ENCODE measurements at places on chromosomes 4 and X.

DNA sequence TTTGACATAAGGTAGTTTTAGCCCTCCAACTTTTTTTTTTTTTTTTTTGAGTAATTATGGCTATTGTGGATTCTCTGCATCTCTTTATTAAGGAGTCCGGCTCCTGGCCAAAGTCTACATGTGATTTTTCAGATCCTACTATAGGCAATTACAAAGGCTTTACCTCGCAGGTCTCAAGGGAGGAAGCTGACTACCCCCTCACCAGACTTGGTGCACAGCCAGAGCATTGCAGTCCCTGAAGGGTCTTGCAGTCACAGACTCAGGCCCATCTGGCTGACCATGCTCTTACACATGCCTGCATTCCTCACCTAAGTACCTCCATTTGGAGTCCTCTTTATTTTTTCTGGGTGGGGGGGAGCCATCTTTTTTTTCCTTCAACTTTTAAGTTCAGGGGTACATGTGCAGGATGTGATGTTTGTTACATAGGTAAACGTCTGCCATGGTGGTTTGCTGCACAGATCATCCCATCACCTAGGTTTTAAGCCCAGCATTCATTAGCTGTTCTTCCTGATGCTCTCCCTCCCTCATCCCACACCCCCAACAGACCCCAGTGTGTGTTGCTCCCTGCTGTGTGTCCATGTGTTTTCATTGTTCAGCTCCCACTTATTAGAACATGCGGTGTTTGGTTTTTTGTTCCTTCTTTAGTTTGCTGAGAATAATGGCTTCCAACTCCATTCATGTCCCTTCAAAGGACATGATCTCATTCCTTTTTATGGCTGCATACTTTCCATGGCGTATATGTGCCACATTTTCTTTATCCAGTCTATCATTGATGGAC is 88.4 kb upstream of the STIM2 start:
- DNase-seq: no peak

GRCh38 chrX:78708262-78708661 is 39.3 kb upstream of the LPAR4 start:
- no peak for DNase-seq

GRCh38 chr4:140109737-140110136 is 44.2 kb downstream of the MAML3 start:
- DNase-seq: no peak

DNA sequence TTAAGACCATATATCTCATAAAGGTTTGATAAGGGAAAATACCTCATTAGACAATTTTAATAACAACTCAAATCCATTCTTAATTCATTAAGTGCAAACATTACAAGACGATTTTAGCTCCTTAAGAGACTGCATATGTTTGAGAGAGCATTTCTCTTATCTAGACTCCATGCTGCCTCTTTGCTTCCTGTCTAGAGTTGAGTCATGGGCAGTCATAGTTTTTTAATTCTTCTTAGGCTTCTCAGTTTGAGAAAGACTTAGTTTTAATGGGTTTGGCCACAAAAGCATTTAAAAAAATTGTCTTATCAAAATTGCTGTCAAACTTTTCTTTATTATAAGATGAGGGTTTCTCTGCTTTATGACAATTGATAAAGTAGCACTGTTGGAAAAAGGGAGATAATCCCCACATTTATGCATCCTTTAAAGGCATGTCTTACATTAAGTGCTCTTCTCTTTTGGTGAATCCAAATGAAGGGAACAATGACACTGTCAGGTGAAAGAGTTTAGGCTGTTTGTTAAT is 713.4 kb downstream of the PCDH18 start:
- DNase-seq: no peak

DNA sequence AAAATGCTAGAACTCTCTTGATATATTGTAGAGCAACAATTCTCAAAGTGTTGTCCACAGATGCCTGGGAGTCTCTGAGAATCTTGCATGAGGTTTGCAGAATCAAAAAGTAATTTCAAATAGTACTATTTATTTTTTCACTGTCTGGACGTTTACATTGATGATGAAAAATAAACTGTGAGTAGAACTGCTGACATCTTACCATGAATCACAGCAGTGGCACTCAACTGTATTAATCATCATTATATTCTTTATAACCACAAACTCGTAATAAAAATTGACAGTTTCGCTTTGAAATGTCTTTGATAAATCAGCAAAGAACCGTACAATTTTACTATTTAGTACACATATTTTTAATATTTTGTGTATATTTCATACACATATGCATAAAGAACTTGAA is 94.5 kb downstream of the NAF1 start:
- no peak for DNase-seq

GRCh38 chr4:16694884-16695276 is 203.6 kb downstream of the LDB2 start:
- DNase-seq: no peak

DNA sequence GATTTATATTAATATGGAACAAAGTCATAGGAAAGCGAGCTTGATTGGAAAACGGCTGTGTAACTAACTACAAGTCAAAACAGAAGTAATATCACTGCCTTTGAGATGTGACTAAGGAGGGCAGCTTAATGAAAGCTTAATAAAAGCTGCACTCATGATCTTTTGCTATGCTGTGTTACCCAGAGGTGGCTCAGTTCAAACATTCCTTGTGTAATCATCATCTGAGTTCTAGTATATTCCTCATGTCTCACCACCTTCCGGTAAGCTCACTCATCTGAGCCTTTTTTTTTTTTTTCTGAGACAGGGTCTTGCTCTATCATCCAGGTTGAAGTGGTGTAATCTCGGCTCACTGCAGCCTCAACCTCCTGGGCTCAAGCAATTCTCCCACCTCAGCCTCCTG is 5.0 kb downstream of the GRPEL1 start:
- DNase-seq: no peak

DNA sequence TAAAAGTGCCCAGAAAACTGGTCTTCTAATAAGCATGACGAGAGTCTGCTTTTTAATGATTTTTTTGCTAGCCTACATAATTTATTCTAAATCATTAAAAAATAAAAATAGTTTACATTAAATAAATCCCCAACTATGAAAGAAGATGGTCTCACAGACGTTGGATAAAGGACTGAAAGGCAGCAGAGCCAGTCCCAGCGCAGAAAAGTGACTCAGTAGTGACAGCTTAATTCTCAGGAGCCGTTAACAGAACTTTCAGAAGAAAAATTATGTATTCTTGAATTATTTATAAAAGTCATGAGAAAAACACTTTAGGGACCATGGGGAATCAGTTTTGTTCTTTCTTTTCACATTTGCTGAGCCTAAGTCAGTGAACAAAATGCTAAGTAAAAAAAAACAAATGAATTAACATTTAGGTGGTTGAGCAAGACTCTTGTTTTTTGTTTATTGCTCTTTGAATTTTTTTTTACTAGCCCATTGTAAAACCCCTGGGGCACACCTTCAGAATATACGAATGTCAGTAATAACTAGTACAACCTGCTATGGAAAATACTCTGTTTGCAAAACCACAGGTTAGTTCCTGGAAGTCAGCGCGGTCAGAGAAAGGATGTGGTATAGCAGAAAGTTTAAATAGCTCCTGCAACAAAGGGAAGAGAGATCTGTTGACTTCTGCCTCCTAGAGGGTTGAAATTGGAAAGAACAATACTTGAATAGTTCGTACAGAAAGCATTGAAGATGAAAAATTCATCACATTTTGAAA is 50.4 kb upstream of the CCDC160 start:
- DNase-seq: no peak

DNA sequence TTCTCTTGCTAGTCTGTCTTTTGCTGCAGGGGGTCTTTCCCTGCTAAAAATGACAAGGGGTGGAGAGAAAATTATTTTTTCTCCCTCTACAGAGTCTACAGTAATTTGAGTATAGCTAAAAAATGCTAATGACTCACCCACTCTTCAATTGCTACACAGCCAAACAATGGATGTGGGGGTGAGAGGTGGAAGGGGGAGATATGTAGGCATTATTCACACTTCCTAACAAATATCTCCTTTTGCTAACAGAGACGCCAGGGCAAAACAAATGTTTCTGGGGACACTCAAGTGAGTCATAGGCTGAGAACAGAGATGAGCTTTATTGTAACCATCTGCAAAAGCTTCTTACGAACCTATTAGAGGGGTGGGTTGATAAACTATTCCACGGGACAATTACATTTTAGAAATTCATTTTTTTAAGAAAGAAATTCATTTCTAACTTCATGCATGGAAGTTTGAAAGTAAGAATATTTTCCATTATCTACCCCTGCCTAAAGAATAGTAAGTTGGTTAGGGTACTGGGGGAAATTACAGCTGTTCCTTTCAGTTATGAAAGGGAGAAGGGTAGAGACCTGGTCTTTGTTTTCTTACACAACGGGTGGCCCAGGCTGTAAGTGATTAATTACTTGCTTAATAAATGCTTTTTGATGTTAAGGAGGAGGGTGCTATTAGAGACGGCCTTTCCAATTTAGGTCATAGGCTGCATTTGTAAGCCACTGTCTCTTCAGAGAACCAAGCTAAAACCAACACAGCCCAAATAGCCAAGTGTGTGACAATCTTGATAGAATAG is 12.8 kb downstream of the SCD5 start:
- no peak for DNase-seq
